ENCODE measurements at places on chromosomes 6 and 20.

DNA sequence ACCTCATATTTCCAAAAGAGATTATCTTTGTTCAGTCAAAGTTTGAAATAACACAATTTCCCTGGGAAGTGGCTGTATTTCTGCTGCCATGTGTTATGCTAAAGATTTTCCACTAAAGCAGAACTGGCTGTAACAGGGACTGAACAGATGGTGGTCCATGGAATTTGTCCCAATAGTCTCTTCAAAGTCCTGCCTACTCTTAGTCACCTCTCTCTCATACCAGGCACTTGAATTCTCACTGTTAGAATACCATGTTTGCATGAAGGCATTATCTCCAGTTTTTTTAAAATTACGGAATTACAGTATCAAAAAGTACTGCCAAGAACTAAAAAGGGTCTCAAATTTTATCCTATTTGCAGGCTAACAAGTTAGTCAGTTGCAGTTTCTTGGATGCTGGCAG is 105.0 kb upstream of the HDDC2 start:
- DNase-seq = no peak

DNA sequence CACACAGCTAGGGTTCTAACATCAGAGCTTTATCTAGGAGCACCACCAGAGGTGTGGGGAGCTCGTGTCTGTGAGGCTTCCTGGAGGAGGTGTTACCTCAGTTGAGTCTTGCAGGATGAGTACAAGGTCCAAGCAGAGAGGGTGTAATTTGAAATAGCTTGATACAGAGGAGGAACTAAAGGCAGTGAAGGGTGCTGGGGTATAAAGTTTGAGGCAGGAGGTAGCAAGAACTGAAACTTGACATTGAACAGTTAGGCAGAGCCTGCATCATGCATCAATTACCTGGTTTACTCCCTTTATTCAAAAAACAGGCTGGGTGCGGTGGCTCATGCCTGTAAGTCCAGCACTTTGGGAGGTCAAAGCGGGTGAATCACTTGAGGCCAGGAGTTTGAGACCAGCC is 241.2 kb downstream of the UST start:
- no peak for DNase-seq

- DNase-seq = no peak
These were observed 173.5 kb downstream of the SLC35F1 start for GRCh38 chr6:118080547-118080946.

DNA sequence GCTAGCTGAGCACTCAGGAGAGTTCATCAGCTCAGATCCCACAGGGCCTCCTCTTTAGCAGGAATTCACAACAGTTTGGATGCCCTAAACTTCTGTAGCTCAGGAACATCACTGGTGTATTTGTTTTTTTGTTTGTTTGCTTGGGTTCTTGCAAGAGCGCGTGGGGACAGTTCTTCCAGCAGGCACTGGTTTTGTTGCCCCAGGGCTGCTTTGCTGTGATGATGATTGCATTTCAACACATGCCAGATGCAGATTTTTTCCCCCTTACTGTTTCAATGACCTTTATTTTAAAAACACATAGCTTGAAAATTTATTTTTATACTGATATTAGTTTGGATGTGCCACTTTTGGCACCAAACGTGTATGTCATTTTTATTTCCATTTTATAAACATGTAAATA is 77.1 kb downstream of the DHX35 start:
- DNase-seq = no peak

DNA sequence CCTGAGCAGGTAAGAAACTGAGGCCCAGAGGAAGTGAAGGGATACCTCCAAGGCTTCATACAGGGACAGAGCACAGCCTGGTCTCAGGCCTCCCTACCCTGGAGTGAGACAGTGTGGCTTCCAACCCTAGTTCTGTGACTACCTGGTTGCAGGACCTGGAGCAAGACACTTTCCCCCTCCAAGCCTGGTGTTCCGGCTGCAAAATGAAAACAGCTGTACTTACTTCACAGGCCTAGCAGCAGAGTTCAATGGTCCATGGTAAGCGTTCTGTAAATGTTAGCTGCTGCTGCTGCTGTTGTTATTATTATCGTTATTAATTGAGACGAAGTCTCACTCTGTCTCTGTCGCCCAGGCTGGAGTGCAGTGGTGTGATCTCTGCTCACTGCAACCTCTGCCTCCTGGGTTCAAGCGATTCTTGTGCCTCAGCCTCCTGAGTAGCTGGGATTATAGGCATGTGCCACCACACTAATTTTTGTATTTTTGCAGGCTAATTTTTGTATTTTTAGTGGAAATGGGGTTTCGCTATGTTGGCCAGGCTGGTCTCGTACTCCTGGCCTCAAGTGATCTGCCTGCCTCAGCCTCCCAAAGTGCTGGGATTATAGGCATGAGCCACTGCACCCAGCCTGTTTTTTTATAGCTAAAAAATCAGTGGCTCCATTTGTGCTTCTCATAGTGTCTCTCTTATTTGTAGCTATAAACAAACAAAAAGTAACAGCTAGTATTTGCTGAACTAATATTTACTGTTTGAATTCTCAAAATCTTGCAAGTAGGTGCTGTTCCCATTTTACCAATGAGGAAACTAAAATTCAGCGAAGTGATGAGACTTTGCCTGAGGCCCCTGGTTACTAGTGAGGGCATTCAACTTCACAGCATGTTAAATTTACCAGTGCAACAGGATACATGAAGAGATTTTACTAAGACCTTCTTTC is 41.9 kb downstream of the COX4I2 start:
- no peak for DNase-seq

DNA sequence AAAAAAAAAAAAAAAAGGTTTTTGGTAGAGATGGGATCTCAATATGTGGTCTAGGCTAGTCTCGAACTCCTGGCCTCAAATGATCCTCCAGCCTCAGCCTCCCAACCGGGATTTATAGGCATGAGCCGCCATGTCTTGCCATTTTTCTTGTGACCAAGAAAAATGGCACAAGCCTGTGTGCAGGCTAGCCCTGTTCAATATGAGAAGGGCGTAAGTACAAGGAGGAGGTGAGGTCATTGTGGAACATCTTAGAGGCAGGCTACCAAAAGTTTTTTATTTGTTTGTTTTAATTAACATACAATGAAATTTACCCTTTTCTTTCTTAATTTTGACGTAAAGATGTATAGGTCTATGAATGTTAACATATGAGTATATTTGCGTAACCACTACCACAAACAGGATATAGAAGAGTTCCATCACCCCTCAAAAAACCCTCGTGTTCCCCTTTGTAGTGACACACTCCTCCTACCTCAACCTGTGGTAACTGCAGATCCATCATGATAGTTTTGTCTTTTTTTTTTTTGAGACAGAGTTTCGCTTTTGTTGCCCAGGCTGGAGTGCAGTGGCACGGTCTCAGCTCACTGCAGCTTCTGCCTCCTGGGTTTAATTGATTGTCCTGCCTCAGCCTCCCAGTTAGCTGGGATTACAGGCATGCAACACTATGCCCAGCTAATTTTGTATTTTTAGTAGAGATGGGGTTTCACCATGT is 28.3 kb upstream of the KIF3B start:
- no peak for DNase-seq

DNA sequence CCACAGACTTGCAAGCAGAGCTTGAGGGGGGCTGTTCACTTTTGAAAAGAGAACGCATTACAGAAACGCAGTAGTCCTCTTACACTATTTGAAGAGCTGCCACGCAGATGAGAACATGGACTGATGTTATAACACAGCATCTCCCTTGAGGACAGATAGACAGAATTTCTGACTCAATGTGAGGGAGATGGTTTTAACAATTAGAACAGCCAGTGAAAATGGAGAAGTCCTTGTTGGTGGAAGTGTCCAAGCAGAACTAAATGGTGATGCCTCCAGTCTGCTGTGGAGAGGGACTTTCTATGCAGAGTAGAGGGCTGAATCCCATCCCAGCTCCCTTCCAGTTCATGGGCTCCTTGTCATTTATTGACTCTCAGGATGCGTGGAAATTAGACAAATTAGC is 100.0 kb downstream of the RREB1 start:
- no peak for DNase-seq

DNA sequence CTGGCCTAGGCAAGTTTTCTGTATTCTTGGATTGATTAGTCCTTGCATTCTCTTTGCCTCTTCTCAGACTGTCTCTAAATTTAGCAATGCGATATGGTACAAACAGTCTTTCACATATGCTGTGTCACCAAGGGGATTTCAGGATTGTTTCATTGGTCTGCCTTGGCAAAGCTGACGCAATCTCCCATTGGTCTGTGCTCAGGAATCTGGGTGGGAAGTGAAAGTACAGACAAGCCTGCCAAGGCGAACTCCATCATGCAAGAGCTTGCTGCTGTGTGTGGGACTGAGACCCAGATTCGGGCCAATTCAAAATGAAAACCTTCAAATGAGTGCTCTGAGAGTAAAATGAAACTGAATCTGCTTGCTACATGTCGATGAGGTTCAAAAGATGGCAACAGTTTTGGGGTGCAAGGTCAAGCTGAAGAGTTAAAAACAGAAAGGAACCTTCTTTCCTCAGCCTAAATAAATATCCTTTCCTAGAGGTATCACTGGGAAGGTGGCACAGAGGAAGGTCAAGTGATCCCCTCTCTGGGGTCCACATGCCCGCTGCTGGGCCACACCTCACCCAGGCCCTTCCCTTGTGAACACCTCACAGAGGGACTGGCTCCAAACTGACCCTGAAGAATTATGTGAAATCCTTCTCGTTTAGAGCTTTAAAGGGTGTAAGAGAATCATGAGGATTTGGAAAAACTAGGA is 198.8 kb upstream of the PREP start:
- DNase-seq = no peak

DNA sequence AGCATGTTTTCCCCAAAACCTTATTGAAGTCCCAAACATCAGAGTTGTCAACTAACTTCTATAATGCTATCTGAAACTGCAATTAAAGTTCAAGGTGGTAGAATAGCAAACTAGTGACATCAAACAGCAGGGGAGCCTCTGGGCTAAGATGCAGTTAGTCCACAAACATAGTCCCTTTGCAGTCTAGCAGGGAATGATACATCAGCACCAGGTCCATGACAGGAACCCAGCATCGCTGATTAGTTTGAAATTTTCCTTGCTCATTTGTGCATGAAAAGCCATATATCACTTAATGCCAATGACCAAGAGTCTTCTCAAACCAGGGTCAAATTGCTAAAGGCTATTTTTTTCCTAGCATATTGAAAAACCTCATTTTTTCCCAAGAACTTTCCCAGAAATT is 145.3 kb downstream of the HIVEP2 start:
- DNase-seq = no peak

GRCh38 chr6:125789576-125790357 is 993 bp upstream of the NCOA7 start:
- DNase-seq = no peak

DNA sequence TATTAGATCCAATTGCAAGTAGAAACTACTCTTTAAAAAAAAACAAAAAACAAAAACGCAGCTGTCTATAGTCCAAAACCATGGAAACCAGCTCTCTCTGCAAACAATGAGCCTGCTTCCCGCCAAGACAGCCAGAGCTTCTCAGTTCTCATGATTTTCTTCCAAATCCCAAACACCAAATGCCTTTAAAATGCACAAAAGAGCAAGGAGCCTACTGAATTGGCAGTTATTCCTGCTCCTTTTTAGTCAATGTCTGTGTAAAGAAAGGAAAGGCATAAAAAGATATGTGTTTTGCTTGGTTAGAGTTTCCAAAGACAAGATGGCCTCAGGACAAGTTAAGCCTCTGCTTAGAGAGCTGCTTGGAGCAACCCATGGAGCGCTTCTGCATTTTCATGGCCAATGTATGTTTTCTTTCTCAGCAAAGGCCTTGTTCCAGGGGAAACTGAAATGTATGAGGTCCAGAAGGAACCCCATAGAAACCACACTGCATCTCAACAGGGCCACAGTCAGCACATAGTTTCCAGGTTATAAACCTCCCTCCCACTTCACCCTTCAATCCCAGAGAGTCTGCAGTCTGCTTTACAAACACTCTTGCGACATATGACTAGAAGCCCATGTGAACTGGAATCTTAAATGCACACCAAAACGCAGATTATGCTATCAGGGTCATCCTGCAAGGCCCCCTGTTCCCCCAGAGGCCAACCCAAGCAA is 209.3 kb upstream of the TAB2 start:
- DNase-seq = no peak

GRCh38 chr20:2738331-2739041 is 45.9 kb downstream of the EBF4 start:
- DNase-seq = no peak

GRCh38 chr6:82602776-82603175 is 239.2 kb downstream of the TPBG start:
- no peak for DNase-seq

DNA sequence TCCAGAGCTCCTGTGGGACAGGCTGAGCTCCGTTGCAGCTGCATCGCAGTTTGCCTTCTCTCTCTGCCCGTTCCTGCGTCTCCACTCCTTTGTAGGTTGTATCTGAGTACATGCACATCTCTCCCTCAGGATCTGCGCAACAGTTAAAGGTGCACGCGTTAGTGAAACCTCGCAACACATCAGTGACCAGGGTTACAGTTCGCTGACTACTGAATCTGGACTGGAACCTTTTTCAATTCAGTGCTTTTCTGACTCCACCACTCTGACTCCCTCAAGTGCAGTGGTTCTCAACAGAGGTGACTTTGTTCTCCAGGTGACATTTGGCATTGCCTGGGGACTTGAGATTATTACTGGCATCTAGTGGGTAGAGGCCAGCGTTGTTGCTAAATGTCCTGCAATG is 44.0 kb downstream of the UST start:
- no peak for DNase-seq

DNA sequence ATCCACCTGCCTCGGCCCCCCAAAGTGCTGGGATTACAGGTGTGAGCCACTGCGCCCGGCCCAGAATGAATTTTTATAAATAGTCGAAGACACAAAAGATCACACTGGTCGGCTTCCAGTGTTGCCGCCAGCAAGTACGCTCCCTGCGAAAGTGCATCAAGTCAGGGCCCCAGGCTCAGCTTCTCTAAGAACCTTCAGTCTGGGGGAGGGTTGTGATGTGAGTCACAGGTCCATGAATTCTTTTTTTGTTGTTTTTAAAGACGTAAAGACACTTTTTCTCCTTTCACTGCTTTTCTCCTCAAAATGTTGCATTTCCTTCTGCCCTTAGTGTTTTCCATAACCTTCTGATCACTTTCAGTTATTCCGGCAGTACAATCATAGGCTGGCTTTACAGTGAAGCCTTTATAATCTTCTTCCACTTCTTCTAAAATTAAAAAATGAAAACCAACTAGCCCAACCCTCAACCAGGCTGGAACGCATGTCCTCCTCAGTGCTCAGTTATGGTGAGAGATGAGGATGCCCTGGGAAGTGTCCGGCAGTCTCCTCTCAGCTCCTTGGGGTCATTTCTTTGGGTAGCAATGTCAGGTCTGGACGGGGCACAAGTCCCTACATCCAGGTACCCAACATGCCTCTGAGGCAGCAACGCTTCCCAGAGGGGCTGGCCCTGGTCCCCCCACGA is 66.6 kb downstream of the CSE1L start:
- no peak for DNase-seq

- DNase-seq = no peak
These were observed 108.5 kb upstream of the MAP7 start for GRCh38 chr6:136658711-136659110.
